Activated naive CD4-positive, alpha-beta T cell treated with anti-CD3 and anti-CD28 coated beads, Interleukin-2, amount 50 U/mL, for 72 hours (primary cell): ENCODE measurements at places on chromosomes 16 and 17. TPM values are rescaled to one million over a fixed set of nuclear protein-coding genes. Genes with fewer than 3 reads are reported as not detected.

CCDC92B gene
- not detected for total RNA-seq

CLDN6 gene
- total RNA-seq: not detected

AGRP gene
- not detected for total RNA-seq

DNA sequence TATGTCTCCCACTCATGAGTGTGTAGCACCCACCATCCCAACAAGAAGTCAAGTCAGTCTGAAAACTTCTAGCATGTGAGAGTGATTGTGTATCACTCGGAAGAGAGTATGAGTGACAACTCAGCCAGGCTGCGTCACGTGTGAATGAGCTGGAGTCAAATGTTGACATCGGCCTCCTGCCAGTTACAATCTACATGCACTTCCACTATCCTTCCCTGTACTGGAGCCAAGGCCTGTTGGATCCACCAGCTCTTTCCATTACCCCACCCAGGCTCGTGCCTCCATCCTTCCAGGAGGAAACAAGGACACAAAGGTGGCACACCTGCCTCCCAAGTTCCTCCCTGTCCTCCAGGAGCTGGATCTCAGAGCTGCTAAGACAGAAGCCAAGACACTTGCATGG lies 64.5 kb downstream of the ASIC2 start:
- DNase-seq: no peak

- DNase-seq: no peak
Measured at GRCh38 chr17:34313164-34313563, 6.1 kb upstream of the CCL8 start.

DNA sequence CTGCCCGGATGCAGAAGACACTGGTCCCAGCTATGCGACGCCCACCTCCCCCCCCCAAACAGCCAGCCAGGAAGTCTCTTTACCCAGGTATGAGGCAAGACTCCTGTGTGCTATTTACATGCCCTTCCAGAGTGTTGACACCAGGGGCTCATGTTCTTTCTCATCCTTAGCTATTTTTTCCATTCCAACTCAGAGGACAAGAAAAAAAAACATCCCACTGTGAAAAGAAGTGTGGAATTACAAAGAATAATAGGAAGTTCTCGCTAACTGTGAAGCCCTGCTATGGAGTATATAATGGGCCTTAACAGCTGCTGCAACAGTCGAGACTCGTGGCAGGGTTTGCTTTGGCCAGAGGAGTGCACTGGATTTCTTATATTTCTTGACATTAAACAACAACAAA lies 584.9 kb downstream of the CDH13 start:
- no peak for DNase-seq

DNA sequence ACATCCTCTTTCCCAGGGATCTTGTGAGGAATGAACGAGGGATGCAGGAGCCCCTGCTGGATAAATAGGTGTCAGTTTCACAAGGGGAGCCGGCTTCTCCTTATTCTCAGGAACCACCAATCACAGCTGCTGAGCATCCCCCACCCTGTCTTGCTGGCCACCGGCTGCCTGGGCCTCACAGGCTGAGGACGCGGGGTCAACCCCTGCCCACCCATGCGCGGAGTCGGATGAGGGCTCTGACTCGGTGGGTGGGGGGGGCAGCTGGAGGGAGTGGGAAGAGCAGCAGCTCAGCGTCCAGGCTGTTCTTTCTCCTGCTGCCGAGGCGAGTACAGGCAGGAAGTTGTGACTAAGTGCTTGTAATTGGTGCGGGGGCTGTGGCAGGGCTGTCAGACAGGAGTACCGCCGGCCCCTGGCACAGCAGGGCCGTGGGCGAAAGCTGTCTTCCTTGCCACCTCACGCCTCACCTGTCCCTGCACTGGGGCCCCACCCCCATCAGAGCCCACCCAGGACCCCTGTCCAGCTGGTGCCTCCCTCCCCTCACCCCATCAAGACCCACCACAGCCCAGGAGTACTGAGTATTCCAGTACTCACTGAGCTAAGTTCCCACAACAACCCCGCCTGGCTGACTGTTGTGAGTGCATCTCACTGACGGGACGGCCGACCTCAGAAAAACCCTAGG lies 11.0 kb upstream of the DPEP1 start:
- DNase-seq: peak; percentile 62

DNA sequence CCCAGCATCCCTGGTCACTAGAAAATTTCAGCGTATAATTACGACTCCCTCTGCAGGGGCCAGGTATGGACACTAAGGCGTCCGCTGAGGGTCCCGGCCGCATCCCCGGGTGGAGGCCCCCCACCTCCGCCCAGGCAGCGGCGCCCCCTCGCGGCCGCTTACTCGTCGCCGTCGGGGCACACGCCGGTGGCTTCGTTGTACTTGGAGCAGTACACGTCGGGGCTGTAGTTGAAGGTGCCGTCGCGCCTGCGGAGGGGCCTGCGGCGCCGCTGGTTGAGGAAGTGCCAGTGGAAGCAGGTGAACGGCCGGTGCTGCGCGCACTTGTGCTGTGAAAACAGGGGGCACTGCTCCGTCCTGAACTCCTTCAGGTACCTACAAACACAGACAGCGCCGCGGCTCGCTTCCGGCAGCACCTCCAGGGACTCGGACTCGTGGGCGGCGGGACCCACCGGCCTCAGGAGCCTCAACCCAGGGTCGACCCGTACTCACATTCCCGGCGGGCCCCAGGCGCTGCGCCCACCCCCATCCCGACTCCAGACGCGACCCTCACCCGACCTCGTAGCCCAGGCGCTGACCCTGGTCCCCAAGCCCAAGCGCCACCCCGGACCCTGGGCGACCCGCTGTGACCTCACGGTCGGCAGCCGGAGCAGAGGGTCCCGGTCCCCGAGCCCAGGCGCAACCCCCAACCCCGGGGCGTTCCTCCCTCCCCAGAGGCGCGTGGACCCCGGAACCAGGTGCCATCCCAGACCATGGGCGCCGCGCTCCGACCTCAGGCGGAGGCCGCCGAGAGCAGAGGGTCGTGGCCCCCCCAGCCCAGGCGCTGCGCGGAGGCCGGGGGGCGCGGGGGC lies 596 bp downstream of the UNKL start:
- peak; percentile 79 for DNase-seq

DNA sequence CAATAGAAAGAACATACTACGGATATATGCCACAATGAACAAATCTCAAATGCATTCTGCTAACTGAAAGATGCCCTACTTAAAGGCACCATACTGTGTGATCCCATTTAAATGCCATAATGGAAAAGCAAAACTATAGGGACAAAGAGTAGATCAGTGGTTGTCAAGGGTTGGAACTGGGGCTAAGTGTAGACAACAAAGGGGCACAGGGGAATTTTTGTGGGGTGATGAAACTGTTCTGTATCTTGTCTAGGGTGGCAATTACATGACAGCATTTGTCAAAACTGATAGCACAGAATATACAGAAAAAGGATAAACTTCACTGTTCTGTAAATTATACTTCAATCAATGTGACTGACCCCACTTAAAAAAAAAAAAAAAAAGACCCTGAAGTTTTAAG lies 17.7 kb downstream of the GFOD2 start:
- no peak for DNase-seq

DNA sequence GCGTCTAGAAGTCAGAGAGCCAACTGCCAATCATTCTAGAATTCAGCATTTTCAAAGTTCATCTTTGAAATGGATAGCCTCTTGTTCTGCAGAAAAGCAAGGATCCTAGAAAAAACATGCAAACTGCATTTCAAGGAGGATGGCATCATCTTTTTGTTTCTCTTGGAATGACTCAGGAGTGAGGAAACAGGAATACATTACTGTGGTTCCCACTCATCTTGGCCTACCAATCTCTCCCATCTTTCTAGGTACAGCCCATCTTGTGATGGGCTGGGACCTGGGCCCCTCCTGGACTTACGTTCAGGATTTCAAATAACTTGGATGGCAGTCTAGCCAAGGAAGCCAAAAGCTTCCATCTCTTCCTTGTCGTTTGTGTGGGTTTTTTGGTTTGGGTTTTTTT lies 363.4 kb downstream of the CDH13 start:
- no peak for DNase-seq

GRCh38 chr17:2398655-2399571 lies 1.9 kb downstream of the MNT start:
- peak; percentile 51 for DNase-seq

- no peak for DNase-seq
Measured at GRCh38 chr16:31402687-31403086, 9.6 kb downstream of the ITGAD start.
